Subcutaneous preadipocyte (primary cell): ENCODE measurements at places on chromosomes 13 and 19. TPM values are rescaled to one million over a fixed set of nuclear protein-coding genes. Genes with fewer than 3 reads are reported as not detected.

Gene SF3A2
- total RNA-seq, result 30.9 and 32.1 TPM in 2 replicates

Gene ALOX5AP
- not detected in 2 replicates for total RNA-seq

Gene VPS36
- 24.6 and 26.6 TPM in 2 replicates for total RNA-seq

Gene B3GNT3
- total RNA-seq, result not detected in 2 replicates

Gene SUGP2
- 28.3 and 42.8 TPM in 2 replicates for total RNA-seq
